Left colon (tissue), 2 donors: ENCODE measurements at places on chromosomes 5 and 9. TPM values are rescaled to one million over a fixed set of nuclear protein-coding genes. Genes with fewer than 3 reads are reported as not detected.

Gene EGFLAM
- 0.98 TPM for total RNA-seq

Gene RIMOC1
- 24.0 TPM for total RNA-seq

- no peak for DNase-seq
Measured at GRCh38 chr5:110442856-110443255, 283.6 kb downstream of the TMEM232 start.

- DNase-seq, result no peak
Measured at GRCh38 chr5:75059912-75060545, 7.7 kb upstream of the GCNT4 start.

- no peak for DNase-seq
Measured at GRCh38 chr5:96868603-96869371, 7.5 kb upstream of the ERAP2 start.

DNA sequence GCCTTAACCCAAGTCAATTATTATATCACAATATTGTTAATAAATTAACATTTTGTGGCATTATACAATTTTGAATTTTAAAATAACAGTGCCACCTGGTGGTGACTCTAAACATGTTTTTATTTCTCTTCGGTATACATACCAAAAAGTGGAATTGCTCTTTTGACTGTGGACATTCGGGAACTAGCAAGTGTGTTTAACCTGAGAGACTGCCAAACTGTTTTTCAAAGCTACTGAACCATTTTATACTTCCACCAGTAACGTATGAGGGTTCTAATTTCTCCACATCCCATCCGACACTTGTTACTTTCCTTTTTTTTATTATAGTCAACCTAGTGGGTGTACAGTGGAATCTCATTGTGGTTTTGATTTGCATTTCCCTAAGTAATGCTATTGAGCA lies 18.3 kb upstream of the HSDL2 start:
- no peak for DNase-seq

GRCh38 chr5:56480705-56481427 lies 247.7 kb upstream of the ANKRD55 start:
- DNase-seq, result no peak

- DNase-seq, result no peak
Measured at GRCh38 chr5:65946198-65946745, 19.9 kb downstream of the ERBIN start.
